ENCODE measurements at places on chromosomes 2 and 18. TPM values are rescaled to one million over a fixed set of nuclear protein-coding genes. Genes with fewer than 3 reads are reported as not detected.

Gene OSBPL1A
- total RNA-seq: 1.5 TPM

- no peak for DNase-seq
These were observed 406.8 kb downstream of the CCDC85A start for GRCh38 chr2:56590611-56591010.

Gene AQP12A
- not detected for total RNA-seq

DNA sequence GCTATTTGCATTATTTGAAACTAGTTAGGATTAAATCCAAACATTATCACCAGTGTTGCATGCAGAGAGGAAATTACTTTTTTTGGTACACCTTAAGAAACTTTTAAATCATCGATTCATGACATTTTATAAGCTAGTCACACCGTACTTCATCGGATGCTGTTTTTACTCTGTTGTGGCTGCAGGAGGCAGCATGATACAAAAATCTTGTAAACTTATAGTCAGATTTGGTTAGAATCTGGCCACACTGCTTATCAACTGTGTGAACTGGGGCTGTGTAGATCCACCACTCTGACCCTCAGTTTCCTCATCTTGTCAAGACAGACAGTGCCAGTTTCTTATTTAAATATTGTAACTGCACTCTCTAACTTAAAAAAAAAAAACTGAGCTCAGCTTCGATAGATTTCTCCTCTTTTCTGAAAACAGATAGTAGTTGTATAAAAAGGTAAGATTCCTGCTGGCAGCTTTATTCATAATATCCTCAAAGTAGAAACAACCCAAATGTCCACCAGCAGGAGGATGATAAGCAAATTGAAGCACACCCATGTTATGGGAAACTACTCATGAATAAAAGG is 77.8 kb downstream of the RAPGEF4 start:
- no peak for DNase-seq

GRCh38 chr18:21483051-21483450 is 117.5 kb downstream of the ESCO1 start:
- DNase-seq: no peak

DNA sequence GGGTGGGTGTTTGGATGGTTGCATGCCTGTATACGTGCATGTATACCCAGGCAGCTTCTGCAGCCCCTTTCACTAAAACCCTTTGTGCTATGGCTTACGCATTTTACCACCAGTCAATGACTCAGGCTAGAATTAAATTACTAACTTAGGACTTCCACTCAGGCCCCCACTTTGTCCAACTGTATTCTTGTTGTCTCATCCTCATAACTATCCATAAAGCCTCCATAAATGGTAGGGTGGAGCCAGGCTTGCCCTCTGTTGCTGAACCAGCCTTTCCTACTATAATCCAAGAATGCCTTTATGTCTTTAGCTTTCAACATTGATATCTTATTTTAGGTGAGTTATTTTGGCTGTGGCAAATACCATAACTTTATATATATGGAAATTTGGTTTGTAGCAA is 119.9 kb downstream of the MYO1B start:
- no peak for DNase-seq

DNA sequence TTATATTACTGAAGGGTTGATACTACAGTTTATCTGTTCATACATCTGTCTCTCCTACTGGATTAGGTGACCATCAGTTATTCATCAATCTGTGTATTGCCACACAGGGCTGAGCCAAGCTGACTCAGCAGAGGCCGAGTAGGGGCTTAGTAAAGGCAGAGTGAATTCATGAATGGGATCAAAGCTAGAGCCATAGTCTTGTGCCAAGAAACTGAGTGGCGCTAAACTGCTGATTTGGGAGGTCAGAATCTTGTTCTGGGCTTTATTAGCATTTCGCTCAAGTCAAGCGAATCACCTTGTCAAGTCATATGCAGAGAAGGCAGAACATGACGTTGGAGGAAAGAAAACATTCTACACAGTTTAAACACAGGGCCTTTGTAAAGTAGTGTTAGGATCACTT is 34.1 kb downstream of the SOCS6 start:
- no peak for DNase-seq

GRCh38 chr2:216574046-216574445 is 59.2 kb upstream of the IGFBP2 start:
- DNase-seq: no peak

Gene MYO3B
- 3.8 TPM for total RNA-seq

DNA sequence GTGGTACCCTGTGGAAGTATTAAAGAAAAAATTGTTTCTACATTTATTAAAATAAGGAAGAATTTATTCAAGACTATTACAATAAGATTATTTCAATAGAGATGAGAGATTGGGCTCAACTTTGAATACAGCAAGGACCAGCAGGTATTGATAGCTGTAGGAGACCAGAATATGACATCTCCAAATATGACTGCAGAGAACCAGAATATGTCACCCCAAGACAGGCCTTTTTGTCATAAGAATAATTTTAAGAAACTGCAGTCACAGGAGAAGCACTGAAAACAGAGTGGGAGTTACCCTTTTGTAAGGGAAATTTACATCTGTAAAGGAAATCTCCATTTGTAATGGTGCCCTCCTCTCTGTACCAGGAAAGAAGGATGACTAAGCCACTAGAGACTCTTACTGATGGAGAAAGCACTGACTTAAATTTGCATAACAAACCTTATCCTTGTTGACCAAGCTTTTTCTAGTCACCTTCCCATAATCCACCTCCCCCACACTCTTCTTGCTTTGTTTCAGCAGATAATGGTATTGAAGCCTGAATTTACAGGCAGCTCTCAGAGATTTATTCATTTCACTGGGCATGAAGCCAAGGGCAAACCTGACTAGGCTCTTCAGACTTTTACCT is 145.1 kb upstream of the RMP24 start:
- DNase-seq: no peak

Gene SLC4A3
- total RNA-seq: not detected

DNA sequence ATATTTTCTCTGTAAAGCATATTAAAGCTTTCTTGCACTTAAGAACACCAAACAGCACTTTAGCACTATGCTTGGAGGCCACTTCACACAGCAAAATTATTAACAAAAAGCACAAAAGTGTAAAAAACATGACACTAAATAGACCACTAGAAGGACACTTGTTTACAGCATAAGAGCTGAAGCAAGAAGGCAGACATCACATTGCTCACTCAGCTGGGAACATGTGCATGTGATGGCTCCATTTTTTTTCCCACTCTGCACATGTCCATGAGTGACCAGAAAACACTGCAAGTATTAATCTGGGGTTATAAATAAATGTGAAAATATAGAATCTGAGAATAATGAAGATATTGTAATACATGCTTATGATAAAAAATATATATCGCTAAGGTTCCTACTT is 103.1 kb upstream of the MAPRE2 start:
- DNase-seq: no peak

- DNase-seq: peak; percentile 78
These were observed 12.1 kb upstream of the ARHGEF4 start for GRCh38 chr2:130824492-130825061.

Gene KCNS3
- not detected for total RNA-seq

DNA sequence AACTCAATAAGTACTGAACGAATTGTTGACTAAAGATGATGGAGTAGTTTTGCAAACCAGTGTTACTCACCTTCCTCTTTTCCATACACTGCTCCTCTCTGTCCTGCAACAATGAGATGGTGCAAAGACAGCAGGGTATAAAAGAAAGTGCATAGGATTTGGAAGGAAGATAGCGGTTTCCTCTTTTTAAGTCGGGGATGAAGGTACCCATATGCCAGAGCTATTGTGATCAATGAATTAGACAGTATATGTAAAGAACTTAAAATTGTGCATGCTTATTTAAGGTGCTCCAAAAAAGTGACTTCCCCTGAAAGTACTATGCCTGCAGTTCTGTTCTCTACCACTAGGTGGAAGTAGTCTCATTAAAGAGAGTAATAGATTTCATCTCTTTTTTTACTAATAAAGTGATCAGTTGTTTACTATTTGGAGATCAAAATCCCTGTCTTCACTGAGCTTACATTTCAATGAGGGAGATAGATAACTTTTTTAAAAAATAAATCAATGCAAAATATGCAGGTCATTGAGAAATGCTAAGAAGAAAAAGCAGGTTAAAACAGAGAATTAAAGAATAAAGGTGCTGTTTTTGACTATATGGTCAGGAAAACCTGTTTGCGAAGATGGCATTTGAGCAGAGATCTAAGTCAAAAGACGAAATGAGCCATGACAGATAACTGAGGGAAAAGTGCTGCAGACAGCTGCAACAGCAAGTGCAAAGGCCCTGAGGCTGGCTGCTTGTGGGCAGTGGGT is 339.7 kb upstream of the SLC14A2 start:
- DNase-seq: no peak

GRCh38 chr18:43868497-43868995 is 591.3 kb upstream of the SYT4 start:
- DNase-seq: no peak

- DNase-seq: no peak
These were observed at the start of gene IL36A for GRCh38 chr2:113005030-113005509. Gene IL36A (plus strand): TSS chr2:113005459. CDS start chr2:113005872, 413 bp downstream.

DNA sequence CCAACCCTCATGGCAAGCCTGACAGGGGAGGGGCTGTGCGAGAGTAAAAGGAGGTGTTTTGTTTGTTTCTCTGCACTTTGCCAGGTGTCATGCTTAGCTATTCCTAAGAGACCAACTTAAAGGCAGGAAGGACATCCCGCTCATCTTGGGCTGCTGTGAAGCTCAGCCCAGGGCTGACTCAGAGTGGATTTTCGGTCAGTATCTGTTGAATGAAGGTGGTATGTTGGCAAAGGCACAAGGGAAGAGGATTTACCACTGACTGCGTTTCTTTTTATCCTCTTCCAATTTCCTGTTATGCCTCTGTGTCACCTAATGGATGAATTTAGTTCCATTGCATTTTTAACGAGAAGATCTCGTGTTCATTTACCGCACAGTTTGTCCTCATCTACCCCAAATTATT is 18.9 kb downstream of the TRPM8 start:
- DNase-seq: no peak

Gene ATP6V1B1
- total RNA-seq: not detected

Gene SNTG2
- 2.5 TPM for total RNA-seq

DNA sequence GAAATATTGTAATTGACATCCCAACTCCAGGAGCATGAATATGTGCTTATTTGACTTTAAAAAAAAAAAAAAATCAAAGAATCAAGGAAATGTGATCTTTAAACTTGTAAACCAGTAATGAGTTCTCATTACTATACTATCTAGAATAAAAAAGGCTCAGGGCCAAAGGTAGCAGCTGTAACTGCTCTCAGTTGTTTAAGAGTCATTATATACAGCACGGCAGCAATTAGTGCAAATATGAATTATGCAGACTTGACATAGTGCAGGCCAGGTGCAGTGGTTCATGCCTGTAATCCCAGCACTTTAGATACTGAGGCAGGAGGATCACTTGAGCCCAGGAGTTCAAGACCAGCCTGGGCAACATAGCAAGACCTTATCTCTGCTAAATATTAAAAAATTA is 125.7 kb upstream of the TTC39C start:
- no peak for DNase-seq
